ENCODE measurements at places on chromosomes 1 and 21.

- no peak for DNase-seq
These were observed 61.0 kb downstream of the MAST2 start for GRCh38 chr1:45864167-45865106.

- DNase-seq = no peak
These were observed 25.3 kb upstream of the PIK3CD start for GRCh38 chr1:9626201-9626608.

GRCh38 chr1:44417351-44418021 is 12.4 kb downstream of the RNF220 start:
- DNase-seq = peak; percentile 66

GRCh38 chr1:21931171-21932093 is 5.7 kb downstream of the HSPG2 start:
- DNase-seq = peak; percentile 65

GRCh38 chr21:26124421-26124833 is 46.1 kb downstream of the APP start:
- DNase-seq = no peak

DNA sequence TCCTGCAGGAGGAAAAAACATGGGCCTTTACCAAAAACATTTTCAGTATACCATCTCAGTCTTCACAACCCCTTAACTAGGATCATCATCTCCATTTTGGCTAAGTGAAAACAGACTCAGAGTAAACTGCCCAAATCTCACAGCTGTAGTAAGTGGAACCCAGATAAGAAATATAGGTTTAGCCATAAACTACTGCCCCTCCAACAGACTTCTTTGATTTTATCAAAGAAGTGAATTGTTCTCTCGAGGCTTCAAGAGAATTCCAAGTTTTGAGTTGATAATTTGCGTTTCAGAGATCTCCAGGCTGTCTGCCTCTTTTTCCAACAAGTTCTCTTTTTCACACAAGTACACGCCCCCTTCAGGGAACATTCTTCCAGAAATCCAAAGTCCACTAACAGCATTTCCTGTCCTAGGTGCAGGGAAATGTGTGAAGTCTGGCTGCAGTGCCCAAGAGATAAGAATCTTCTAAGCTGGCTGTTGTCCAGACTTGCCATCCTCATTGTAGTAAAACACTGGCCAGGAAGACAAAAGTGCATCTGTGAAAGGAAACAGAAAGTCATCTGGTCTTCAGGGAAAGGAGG is 30.8 kb downstream of the RNF19B start:
- peak; percentile 26 for DNase-seq

DNA sequence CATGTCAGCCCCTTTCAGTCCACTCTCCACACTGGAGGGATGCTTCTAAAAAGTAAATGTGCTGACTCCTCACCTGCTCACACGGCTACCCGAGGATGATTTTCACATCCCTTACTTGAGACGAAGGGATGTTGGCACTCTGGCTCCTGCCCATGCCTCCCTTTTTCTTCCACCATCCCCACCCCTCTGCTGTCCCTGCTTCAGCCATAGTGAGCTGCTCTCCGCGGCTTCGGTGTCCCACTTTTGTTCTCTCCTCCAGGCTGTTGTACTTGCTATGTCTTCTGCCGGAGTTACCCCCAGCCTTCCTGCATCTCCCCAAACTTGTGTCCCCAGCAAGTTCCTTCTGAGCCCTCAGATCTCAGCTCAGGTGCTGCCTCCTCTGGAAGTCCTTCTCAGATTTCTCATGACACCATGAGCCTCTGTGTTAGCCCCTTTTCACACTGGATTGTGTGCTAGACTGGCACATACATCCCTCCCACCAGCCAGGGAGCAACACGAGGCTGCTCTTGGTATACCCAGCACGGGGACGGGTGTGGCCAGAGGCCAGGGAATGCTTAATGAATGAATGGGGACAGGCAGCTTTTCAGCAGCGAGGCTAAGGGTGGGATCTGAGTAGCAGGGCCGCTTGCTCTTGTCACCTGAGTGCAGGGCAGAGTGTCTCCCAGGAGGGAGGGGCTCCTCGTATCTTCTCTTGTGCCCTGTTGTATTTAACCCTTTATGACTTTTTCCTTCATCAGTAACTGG is 1.3 kb downstream of the ACOT11 start:
- no peak for DNase-seq

GRCh38 chr1:17561247-17561548 is 21.7 kb downstream of the ARHGEF10L start:
- DNase-seq = no peak

GRCh38 chr1:39915499-39916129 is 13.9 kb upstream of the MYCL start:
- no peak for DNase-seq

- no peak for DNase-seq
These were observed 5.0 kb upstream of the ACOT11 start for GRCh38 chr1:54542962-54543539.

- no peak for DNase-seq
These were observed 8.6 kb upstream of the LRRC8B start for GRCh38 chr1:89516055-89516454.

Measured in right hindlimb (tissue), 1 donor.